ENCODE measurements at places on chromosomes 7 and 10.
A peak's percentile ranks its signal among the peaks of the same experiment; 100 is the strongest.

- DNase-seq, result no peak
Measured at GRCh38 chr7:104931181-104931781, 82.7 kb upstream of the KMT2E start.

- DNase-seq, result peak; percentile 67
Measured at GRCh38 chr10:86773498-86773897, 17.1 kb downstream of the BMPR1A start.

GRCh38 chr7:31432836-31433340 lies 81.0 kb upstream of the ITPRID1 start:
- no peak for DNase-seq

- no peak for DNase-seq
Measured at GRCh38 chr10:61547297-61547696, 94.1 kb upstream of the TMEM26 start.

DNA sequence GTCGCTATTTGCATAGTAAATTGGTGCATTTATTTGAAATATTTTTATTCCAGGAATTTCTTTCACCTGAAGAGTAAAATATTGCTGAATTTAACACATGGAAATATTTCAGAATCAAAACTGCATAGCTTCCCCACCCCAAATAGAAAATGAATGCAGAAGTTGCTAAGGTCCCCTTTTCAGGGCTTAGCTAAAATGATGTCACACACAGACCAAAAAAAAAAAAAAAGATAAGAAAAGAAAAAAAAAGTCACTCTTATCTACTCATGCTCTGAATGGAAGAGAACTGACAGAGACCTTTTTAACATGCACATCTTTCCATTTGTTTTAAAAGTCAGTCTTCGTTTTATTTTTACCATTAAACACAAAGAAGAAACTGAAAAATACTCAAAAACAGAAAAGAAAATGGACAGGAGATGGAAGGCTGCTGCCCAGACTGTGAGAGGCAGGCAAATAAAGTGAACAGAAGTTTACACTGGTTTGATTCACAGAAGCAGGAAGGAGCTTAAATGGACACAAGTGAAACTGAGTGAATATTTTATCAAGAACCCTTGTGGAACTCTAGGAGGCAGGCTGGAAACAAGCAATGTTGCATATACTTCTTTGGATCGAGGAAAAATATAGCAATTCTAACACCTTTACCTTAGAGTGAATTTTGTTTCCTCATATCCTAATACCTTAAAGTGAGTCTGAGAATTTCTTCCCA lies 32.0 kb downstream of the PSMC2 start:
- DNase-seq, result no peak

- DNase-seq, result no peak
Measured at GRCh38 chr7:141442781-141443180, 108.4 kb upstream of the AGK start.

DNA sequence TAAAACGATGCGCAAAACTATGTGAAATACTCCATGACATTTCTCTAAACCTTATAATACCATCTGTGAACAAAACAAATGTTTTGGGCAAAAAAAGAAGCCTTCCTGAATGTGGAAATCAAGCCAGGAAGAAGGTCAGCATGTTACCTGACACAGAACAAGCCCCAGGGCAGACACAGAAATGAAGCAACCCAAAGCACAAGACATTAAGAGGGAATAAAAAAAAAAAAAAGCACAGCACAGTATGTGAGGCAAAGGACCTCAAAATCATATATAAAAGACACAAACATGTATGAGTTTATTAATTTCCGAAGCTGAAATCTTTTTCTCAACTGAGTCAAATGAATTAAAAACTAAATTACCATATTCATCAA lies 161.8 kb downstream of the SKIDA1 start:
- no peak for DNase-seq

DNA sequence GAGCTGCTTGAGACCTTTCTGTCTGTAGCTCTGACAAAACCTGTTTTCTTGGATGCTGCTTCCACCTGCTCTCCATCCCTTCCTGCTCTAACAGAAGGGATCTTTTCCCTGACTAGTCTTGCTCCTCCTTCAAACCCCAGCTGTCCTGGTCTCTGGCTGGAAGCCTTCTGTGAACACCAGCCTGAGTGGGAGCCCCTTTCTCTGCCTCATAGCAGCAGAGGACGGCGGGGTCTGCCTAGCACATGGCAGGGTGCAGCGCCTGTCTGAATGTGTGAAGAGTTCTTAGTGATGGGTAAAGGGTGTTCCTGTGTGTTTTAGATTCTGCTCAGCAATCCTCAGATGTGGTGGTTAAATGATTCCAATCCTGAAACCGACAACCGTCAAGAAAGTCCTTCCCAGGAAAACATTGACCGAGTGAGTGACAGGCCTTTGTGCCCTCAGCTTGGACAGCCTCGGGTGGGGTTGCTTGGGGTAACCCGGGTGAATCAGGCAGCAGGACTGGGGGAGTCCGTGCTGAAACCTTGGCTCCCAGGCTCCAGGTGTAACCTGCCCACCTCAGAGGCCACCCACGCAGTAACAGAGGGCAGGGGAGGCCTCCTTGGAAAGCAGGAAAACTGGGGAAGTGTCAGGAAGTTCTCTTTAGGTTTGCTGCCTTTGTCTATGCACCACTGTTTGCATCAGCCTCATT lies 34.1 kb downstream of the NUB1 start:
- DNase-seq, result no peak

- DNase-seq, result no peak
Measured at GRCh38 chr7:28705350-28705749, 252.8 kb downstream of the TRIL start.

DNA sequence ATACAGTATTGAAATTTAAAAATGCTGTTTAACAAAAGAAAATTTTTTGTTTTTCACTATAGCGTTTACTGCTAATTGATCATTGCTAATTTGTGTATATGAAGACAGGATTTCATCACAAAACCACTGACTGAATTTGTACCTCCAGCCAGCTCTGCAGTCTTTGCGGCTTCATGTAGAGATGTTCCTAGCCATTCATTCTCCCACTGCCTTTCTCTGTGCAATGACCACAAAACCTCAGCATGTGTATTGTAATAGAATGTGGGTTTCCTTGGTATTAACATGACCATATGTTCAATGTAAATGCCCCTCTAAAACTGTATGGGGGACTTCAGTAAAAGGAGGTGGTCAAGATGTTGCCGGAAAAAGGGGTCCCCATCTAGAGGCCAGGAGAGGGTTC lies 81.1 kb upstream of the STEAP1B start:
- DNase-seq, result no peak

- DNase-seq, result no peak
Measured at GRCh38 chr7:22194658-22195273, 162.2 kb downstream of the RAPGEF5 start.

Measured in left lung (tissue), 14 donors.